GM12864 (cell line): ENCODE measurements at places on chromosomes 2 and 18.

GRCh38 chr2:205617905-205618304, 64.4 kb upstream of the NRP2 start:
- no peak for DNase-seq

- no peak for DNase-seq
Measured at GRCh38 chr2:11514081-11514730, 19.6 kb upstream of the GREB1 start.

DNA sequence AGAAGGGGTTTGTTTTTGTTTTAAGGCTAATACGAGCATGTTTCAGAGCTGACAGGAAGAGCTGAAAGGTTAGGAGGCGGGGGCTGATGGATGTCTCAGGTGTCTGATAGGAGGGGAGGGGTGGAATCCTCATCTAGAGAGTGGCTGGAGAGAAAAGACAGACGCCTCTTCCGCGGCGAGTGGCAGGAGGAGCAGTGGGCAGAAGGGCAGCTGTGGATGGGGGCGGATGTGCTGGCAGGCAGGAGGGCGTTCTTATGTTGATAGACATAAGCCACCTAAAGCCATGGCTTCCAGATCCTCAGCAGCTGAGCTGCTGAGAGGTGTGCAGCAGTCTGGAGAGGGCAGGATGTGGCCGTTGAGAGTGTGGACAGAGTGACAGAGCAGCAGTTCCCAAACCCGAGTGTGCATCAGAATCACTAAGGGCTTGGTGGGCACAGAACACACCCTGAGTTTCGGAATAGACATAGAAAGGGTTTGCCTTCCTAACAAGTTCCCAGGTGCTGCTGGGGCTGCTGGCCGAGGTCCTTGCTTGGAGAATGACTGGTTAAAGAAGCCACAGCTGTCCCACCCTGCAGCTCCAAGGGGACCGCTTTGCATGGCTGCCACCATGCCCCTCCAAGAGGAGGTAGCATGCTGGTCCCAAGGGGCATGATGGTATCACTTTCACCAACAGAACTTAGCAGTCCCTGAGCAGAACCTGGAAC, 3.0 kb upstream of the ITM2C start:
- DNase-seq = no peak

DNA sequence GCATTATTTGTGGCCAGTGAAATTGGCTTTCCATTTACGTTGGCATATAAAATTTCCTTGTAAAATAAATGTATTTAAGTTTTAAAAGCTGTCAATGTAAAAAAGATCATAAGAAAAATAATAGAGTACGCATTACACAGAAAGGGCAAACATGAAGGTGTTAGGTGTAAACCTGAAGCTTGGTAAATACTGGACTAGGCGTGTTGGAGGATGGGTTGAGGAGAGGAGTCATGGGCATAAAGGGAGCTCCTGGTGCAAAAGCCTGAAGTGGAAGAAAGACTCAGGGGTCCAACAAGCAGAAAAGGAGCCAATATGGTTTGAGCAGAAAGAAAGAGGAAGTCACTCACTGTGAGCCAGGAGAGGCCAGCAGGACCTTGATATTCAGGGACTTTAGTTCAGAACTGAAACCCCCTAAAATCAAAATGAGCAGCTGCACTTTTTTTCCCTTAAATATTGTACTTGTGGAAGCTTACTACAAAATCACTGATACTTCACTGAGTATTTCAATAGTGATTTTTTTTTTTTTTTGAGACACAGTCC, 24.4 kb downstream of the SP5 start:
- DNase-seq = no peak

DNA sequence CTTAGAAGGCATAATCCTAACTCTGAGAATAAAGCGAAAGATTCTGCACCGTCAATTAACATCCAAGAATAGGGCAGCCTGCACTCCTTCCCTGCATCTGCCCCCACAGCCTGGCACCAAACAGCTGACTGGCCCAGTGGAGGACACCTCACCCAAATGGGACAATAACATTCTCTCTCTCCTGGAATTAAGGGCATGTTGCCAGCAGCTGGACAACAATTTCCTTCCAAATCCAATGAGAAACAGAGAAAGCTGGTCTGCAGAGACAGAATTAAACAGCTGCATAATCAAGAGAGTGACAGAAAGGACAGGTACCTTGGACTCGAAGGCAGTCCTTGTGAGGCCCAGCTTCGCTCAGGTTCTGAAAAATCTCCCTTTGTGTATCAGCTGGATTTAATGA, 15.0 kb downstream of the COX7A2L start:
- no peak for DNase-seq

DNA sequence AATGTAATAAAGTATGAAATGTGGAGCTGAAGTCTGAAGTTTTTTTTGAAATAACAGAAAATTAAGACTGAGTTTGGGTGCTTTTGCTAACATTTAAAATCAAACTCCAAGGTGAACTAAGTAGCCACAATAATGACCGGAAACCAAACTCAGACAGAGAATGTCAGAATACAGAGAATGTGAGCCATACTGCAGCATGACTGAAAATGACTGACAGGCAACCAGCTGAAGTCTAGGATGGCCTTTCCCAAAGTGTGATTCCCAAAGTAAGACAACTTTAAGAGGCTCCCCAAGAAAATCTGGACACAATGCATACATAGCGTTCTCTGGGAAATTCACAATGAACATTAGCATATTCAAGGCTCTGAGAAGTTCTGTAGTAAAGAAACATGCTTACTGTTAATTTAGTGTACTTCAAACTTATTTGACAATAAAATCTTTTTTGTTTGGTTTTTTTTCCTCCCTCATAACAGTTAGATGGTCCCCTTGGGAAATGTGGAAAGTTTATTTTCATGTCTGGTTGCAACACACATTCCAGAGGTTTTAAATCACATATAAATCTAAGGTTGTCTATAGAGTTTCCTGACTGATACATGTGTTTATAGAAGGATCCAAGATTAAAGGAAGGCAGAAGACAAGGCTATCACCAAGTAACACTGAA, 28.6 kb downstream of the PLA2R1 start:
- DNase-seq = no peak

- no peak for DNase-seq
Measured at GRCh38 chr2:171469176-171469575, 35.1 kb downstream of the DCAF17 start.

DNA sequence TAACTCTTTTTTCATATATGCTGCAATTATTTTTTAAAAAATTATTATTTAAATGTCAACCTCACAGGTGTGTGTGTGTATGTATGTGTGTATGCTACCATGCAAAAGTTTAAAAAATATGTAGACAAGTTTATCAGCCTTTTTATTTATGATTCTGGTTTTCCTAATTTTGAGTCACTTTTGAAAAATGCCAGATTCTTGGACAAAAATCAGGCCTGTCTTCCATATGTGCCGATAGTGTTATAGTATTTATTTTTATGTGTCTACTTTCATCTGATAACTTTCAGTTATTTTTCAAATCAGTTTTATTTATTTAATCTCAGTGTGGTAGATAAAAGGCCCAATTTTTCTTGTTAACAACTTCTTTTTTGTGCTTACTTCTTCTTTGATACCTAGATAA, 176.2 kb downstream of the RDH14 start:
- DNase-seq = no peak

DNA sequence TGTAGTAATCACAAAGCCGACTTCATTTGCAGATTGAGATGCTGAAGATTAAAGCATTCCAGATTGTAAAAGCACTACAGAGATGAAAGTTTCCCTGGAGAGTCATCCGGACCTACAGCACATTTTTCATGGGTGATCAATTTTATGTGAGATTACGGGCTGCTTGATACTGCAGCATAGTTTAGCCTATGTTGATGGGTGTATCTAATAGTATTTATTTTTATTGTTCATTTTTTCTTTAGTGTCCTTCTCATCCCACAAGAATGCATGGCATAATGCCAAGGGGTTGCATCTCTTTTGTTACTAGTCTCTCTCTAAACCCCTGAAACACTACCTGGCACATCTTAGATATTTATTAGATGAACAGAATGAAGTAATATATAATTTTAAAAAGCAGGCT, 240.4 kb downstream of the MBD2 start:
- DNase-seq = no peak

- no peak for DNase-seq
Measured at GRCh38 chr18:77433076-77433475, 183.4 kb downstream of the GALR1 start.

- DNase-seq = no peak
Measured at GRCh38 chr2:151860210-151860609, 32.0 kb upstream of the ARL5A start.

- no peak for DNase-seq
Measured at GRCh38 chr2:98093611-98094010, 6.6 kb downstream of the VWA3B start.

DNA sequence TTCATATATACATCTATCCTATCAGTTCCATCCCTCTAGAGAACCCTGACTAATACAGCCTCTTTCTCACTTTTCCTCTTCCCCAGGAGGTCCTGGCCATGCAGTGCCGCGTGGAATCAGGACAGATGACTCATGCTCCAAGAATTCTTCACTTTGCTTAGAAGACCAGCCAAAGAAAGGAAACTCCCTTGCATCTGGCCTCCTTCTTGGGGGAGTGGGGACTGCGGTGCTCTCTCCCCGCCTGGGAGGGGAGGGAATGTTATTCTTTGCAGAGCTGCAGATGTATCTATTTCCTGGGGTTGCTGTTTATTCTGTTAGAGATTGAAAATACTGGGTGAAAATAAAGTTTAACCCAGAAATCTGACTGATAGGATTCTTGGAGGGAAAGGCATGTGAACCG, 111.5 kb upstream of the SH3BP4 start:
- no peak for DNase-seq

GRCh38 chr2:85091838-85092237, 41.4 kb upstream of the TCF7L1 start:
- DNase-seq = no peak

GRCh38 chr2:183010112-183010511, 28.1 kb downstream of the NCKAP1 start:
- DNase-seq = no peak

DNA sequence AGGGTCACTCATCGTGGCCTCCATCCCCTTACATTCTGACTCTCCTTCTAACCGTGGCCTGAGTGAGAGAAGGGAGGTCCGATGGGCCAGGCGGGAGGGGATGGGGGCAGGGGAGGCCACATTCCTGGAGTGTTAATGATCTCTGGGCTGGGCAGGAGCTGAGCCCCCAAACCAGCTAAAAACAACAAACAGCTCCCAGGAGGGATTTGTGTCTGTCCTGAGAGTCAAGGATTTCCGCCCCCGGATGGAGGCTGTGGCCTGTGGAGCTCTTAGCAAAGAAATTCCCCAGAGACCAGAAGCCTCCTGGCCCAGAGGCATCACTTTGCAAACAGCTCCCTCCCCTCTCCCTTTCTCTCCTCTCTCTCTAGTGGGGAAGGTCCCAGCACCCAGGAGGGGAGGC, 23.5 kb downstream of the EMX1 start:
- no peak for DNase-seq

DNA sequence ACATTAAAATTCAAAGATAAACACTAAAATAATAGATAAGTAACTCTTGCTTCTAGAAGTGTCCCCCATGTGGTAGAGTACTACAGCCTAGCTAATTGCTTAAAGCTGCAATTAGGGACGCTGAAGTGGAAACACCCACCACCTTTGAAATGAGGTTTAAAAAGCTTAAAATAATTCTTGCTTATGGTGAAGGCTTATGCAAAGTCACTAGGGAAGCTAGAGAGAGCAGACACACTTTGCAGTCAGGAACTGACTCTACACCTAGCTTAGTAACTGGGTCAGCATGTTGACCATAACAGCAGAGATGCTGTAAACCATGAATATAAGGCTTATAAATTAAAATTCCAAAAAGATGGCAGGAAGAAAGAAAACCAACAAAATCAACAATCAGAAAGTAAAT, 65.4 kb upstream of the DSG1 start:
- no peak for DNase-seq

DNA sequence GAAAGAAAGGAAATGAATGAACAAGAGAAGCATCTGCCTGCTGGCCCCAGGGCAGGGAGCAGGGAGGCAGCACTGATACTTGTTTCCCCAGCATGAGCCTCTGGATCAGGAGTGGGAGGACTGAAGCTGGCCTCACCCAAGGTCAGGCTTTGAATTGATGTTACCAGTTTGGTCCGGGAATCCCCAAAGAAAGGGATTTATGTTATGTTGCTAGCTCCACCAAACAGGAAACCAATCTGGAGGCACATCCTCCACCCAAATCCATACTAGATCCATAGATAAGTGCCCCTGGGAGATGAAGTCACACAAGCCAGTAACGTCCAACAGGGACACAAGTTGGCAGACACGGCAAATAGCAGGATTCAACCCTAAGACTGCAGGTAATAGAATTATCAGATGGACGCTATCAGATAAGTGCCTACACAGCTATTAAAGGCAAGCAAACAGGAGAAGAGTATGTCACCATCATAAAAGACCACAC, 85.9 kb downstream of the MTCL1 start:
- no peak for DNase-seq

- DNase-seq = no peak
Measured at GRCh38 chr2:39510140-39510539, 73.1 kb upstream of the MAP4K3 start.

DNA sequence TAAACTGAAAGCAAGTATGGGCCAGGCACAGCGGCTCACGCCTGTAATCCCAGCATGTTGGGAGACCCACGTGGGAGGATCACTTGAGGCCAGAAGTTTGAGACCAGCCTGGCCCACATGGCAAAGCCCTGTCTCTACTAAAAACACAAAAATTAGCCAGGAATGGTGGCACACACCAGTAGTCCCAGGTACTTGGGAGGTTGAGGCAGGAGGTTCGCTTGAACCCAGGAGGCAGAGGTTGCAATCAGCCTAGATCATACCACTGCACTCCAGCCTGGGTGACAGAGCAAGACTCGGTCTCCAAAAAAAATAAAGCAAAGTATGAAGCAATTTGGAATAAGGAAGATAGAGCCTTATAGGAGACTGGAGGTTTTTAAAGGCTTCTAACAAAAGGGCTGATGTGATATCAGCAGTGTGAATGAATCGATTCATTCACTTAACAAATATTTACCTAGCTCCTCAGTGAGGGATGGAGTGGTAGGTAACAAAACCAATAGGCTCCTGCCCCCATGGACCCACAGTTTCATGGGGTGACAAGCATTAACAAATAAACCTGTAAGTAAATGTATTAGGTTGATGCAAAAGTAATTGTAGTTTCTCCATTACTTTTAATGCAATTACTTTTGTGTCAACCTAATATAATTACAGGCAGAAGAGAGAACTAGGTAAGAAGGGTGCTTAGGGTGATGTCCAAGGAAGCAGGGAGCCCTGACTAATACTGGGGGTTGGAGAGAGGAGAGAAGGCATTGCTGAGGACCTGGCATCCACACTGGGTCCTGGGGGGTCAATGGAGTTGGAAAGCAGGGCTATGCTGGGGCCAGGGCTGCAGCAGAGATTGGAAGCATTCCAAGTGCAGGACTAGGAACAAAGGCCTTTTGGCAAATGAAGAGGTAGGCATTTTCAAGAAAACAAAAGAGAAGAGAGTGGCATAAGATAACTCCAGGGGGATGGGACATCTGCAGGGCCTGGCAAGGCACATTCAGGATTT, 195.4 kb upstream of the ARL4C start:
- DNase-seq = no peak

- DNase-seq = no peak
Measured at GRCh38 chr2:14634489-14635390, 2.2 kb downstream of the LRATD1 start.

GRCh38 chr18:24019641-24020331, 5.2 kb downstream of the TTC39C start:
- peak; percentile 90 for DNase-seq

GRCh38 chr2:228938629-228939028, 332.5 kb downstream of the PID1 start:
- DNase-seq = no peak
